MM.1S (cell line): ENCODE measurements at places on chromosomes 13 and 19.

DNA sequence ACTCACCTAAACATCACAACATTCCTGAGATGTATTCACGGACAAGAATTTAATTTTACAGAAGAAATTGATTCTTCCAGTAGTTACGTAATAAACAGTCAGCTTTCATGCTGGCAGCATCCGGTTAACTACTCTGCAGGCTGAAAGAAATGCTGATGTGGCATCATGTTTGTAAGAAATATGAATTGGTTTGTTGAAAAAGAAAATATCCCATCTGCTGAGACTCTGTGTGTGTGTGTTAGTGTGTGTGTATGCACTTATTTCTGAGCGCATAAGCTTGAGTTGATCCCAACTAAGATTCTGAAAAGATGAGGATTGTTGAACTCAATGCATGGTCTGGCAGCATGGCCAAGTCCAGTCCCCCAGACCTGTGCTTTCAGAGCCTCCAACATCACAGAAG lies 74.3 kb upstream of the FAM216B start:
- DNase-seq, result no peak

- no peak for DNase-seq
Measured at GRCh38 chr13:50979187-50979586, 69.6 kb downstream of the RNASEH2B start.

DNA sequence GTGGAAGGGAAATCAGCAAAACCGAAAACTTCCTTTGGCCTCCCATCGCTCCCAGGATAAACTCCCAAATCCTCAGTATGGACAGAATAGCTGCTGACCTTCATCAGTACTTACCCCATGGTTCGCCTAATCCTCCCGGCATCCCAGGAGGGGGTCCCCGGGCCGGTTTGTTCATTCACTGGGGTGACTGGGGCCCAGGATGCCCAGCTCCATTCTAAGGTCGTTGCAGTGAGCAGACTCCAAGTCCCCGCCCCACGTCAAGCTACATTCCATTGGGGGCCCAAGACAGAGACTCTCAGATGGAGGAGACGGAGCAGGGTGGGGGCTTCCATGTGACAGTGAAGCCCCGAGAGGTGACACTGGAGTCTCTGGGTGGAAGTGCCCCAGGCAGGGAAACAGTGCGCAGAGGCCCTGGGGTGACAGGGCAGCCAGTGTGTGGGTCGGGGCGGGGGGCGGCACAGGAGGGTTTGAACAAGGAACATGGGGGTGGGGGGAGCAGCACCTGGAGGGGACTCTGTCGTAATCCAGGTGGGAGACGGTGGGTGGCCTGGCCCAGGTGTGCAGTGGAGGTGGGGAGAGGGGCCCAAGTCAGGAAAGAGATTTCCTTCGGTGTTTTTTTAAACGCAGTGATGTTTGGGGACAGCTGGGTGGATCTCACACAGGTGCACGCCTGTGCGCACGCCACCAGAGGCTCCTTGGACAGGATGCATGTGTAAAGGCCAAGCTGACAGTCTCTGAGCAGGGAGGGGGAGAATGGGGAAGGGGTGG lies 5.1 kb downstream of the SSBP4 start:
- DNase-seq, result no peak

- no peak for DNase-seq
Measured at GRCh38 chr13:66974174-66974573, 256.0 kb downstream of the PCDH9 start.

DNA sequence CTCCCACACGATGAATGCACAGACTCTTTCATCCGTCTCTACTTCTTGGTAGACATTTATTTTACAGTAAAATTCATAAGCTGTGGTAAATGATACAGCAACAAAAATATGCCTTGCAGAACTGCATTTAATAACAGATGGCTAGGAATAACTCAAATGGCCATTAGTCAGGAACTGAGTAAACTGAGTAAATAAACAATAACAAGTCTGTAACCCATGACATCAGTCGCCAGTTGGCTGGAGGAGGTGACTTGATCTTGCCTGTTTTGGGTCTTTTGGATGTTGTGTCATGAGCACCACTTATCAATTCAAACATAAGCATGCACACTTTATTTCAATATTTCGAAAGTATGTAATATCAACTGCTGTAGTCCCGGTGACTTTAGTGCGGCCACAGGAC lies 632.6 kb upstream of the ARGLU1 start:
- DNase-seq, result no peak

- DNase-seq, result no peak
Measured at GRCh38 chr13:41601718-41602445, 144.5 kb downstream of the RGCC start.
